ENCODE measurements at places on chromosomes 12 and 14.

- no peak overlapping the region for H3K27ac ChIP-seq
- no peaks in the 10 kb centered on the region for H3K27me3 ChIP-seq
- H3K4me1 ChIP-seq = peaks cover 16% of the 10 kb centered on the region
- no peak overlapping the region for H3K4me3 ChIP-seq
- peaks cover 2% of the 10 kb centered on the region for H3K36me3 ChIP-seq
These were observed 125.0 kb upstream of the NCOR2 start for GRCh38 chr12:124692443-124692842.

DNA sequence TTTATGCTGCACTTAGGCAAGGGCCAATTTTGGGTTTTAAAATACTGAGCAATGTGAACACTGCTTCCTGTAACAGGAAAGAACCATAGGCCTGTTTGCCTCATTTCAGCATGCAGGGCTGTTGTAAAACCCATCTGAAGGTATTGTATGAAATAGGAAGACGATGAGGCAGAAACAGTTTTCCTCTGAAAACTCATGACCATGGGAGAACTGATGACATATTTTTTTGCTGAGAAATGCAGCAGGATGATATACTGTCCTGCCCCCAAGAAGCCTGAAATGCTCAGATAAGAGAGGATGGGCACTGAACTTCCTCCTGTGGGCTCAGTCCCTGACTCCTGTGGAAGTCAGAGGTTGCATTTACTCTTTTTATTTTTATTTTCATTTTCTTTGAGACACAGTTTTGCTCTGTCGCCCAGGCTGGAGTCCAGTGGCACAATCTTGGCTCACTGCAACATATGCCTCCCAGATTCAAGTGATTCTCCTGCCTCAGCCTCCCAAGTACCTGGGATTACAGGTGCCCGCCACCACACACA lies 17.4 kb downstream of the PYGL start:
- H3K27me3 ChIP-seq = peaks cover 35% of the 10 kb centered on the region
- H3K36me3 ChIP-seq = no peaks in the 10 kb centered on the region
- DNase-seq = no peak
- no peak overlapping the region for H3K4me3 ChIP-seq
- no peak overlapping the region for H3K27ac ChIP-seq
- no peaks in the 10 kb centered on the region for H3K4me1 ChIP-seq

GRCh38 chr12:6230321-6231110 lies 30.3 kb downstream of the CD9 start:
- H3K4me1 ChIP-seq = peaks cover 24% of the 10 kb centered on the region
- H3K27me3 ChIP-seq = peaks cover 11% of the 10 kb centered on the region
- H3K36me3 ChIP-seq = peaks cover 8% of the 10 kb centered on the region
- peak overlapping the region; percentile 96 for H3K27ac ChIP-seq
- peak overlapping the region; percentile 59 for H3K4me3 ChIP-seq

DNA sequence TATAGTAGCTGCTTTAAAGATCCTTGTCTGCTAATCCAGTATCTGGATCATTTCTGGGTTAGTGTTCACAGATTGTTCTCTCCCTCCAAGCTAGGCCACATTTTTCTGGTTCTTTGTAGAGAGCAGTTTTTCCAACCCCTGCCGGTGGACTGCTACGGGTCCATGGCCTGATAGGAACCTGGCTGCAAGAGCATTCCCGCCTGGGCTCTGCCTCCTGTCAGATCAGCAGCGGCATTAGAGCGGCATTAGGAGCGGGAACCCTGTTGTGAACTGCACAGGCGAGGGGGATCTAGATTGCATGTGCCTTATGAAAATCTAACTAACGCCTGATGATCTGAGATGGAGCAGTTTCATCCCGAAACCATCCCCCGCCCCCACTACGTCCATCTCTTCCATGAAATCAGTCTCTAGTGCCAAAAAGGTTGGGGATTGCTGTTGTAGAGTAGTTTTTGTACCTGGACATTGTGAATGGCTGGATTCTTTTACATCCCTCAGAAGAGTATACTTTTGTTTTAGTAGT lies 50.4 kb downstream of the MYRFL start:
- H3K27me3 ChIP-seq = peaks cover 39% of the 10 kb centered on the region
- DNase-seq = no peak
- H3K4me3 ChIP-seq = no peak overlapping the region
- H3K27ac ChIP-seq = no peak overlapping the region
- peaks cover 2% of the 10 kb centered on the region for H3K4me1 ChIP-seq

DNA sequence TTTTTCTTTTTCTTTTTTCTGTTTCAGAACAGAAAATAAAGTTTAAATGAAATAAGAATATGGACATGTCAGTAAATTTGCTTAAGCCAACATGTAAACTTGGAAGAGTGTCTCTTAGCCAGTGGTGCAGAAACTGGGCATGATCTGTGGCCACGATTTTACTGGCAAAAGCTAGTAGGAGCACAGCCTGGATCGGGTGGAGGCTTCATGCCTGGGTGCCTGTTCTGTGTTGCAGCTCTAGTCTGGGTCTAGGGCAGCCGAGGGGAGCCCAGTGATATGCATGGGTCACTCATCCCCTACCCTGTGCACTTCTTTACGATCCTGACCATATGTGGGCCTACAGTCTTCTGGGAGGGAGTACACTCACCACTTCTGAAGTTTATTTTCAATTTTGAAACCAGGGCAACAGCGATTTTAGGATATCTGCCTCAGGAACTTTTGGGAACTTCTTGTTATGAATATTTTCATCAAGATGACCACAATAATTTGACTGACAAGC lies 45.6 kb upstream of the SMCO2 start:
- peaks cover 12% of the 10 kb centered on the region for H3K27me3 ChIP-seq
- H3K4me3 ChIP-seq = no peak overlapping the region
- H3K36me3 ChIP-seq = no peaks in the 10 kb centered on the region
- no peaks in the 10 kb centered on the region for H3K4me1 ChIP-seq
- DNase-seq = no peak

GRCh38 chr14:52949711-52950409 lies 990 bp downstream of the FERMT2 start:
- H3K4me1 ChIP-seq = peaks cover 21% of the 10 kb centered on the region
- DNase-seq = no peak
- peak overlapping the region; percentile 91 for H3K4me3 ChIP-seq
- peaks cover 31% of the 10 kb centered on the region for H3K27me3 ChIP-seq
- no peaks in the 10 kb centered on the region for H3K36me3 ChIP-seq
- peak overlapping the region; percentile 62 for H3K27ac ChIP-seq

DNA sequence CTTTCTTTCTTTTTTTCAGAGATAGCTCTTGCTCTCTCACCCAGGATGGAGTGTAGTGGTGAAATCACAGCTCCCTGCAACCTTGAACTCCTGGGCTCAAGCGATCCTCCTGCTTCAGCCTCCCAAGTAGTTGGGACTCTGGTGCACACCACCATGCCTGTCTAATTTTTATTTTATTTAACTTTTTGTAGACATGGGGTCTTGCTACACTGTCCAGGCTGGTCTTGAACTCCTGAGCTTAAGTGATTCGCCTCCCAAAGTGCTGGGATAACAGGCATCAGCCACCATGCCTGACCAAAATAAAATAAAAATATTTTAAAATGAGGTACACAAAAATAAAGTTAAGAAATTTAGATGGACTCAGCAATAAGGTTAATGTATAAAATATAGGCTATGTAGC lies 5.1 kb upstream of the LEMD3 start:
- H3K27ac ChIP-seq = no peak overlapping the region
- DNase-seq = no peak
- H3K4me1 ChIP-seq = peaks cover 3% of the 10 kb centered on the region
- no peak overlapping the region for H3K4me3 ChIP-seq

- no peak overlapping the region for H3K4me3 ChIP-seq
- H3K27me3 ChIP-seq = peaks cover 80% of the 10 kb centered on the region
- no peak overlapping the region for H3K27ac ChIP-seq
- peaks cover 2% of the 10 kb centered on the region for H3K36me3 ChIP-seq
These were observed 193.1 kb downstream of the APAF1 start for GRCh38 chr12:98838231-98838647.

DNA sequence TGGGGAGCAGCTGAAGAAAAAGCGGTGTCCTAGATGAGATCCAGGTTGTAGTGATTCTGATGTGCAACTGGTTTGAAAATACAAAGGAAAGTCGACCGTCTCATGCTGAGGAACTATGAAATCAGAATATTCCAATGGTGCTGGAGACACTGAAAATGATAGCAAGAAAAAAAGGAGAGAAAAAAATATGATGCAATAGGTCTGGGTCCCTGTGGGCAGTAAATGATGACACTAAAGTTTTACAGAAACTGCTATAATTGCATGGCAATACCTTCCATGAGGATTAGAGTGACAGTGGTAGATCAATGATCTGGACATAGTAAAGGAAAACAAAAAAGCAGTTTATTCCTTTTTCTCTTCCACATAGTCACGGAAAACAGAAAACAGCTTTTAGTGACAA lies 2.3 kb downstream of the PYM1 start:
- no peaks in the 10 kb centered on the region for H3K27me3 ChIP-seq
- H3K27ac ChIP-seq = peak overlapping the region; percentile 100
- H3K4me3 ChIP-seq = peak overlapping the region; percentile 98
- H3K36me3 ChIP-seq = peaks cover 13% of the 10 kb centered on the region

GRCh38 chr14:35760143-35760542 lies 49.0 kb downstream of the RALGAPA1 start:
- no peaks in the 10 kb centered on the region for H3K27me3 ChIP-seq
- DNase-seq = no peak
- peaks cover 2% of the 10 kb centered on the region for H3K4me1 ChIP-seq
- H3K4me3 ChIP-seq = no peak overlapping the region

GRCh38 chr14:101328412-101329028 lies 232.8 kb upstream of the DIO3 start:
- no peak overlapping the region for H3K27ac ChIP-seq
- H3K4me1 ChIP-seq = no peaks in the 10 kb centered on the region
- H3K4me3 ChIP-seq = no peak overlapping the region
- peaks cover 28% of the 10 kb centered on the region for H3K27me3 ChIP-seq
- H3K36me3 ChIP-seq = no peaks in the 10 kb centered on the region
- no peak for DNase-seq

- no peaks in the 10 kb centered on the region for H3K27me3 ChIP-seq
- H3K4me3 ChIP-seq = no peak overlapping the region
- no peak for DNase-seq
These were observed 383.7 kb downstream of the EMP1 start for GRCh38 chr12:13580206-13580605.

DNA sequence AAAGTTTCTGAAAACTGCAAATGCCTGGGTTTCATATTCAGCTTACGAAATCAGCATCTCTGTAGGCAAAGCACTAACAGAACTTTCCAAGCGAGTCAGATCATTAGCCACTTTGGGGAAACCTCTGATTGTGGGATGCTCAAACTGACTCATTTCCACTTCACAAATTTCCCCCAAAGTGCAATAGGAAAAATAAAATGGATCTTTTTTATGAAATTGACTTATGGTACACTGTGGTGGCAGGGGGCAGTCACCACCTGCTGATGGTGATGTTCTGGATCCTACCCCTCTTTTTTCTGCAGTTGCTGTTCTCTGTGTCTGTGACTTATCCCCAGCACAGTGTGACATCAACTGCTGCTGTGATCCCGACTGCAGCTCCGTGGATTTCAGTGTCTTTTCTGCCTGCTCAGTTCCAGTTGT lies 5.6 kb downstream of the TCTN1 start:
- H3K27ac ChIP-seq = no peak overlapping the region
- H3K4me3 ChIP-seq = no peak overlapping the region

DNA sequence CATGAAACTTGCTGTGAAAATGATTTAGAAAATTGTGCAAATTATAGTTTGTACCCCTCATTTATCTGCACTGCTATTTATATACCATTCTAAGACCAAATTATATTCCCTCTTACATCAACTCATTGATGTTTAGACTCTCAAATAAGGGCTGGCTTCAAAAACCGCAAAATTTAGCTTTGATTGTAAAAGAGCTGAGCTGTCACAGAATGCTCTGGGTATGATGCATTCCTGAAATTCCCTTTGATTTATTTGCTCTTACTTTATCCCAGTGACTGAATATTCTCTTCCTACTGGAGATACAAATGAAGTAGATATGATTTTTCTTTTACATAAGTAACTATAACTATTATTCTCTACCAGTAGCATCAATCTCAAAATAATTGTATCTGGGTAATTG lies 78.0 kb upstream of the TMTC2 start:
- H3K4me3 ChIP-seq = no peak overlapping the region
- H3K27ac ChIP-seq = no peak overlapping the region
- peaks cover 10% of the 10 kb centered on the region for H3K27me3 ChIP-seq
- DNase-seq = no peak

DNA sequence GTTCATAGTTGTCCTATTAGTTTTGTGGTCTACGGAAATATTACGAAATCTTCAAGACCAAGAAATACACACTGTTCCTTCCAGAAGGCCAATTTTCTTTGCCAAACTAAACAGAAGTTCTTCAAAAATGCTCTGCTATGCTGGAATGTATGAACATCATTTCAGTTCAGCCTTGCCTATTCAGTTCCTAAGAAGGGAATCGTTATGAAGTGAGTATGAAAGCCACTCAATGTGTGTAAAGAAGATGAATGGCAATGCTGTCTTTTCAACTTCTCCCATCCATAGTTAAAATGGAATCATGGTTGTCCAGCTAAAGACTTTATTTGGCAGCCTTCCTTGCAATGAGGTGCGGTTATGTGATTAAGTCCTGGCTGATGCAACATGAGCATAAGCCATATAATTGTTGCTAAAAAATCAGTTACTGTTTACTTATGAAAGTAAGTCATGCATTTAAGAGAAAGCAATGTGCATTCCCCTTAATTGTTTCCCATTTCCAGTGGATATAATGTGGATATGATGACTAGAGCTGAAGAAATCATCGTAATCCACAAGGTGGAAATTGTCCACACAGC lies 73.8 kb upstream of the PTPRR start:
- DNase-seq = no peak
- H3K36me3 ChIP-seq = no peaks in the 10 kb centered on the region
- H3K4me3 ChIP-seq = no peak overlapping the region
- H3K27ac ChIP-seq = no peak overlapping the region
- no peaks in the 10 kb centered on the region for H3K27me3 ChIP-seq

GRCh38 chr14:92037989-92038388 lies 1.9 kb downstream of the TRIP11 start:
- no peak for DNase-seq
- peaks cover 2% of the 10 kb centered on the region for H3K36me3 ChIP-seq

DNA sequence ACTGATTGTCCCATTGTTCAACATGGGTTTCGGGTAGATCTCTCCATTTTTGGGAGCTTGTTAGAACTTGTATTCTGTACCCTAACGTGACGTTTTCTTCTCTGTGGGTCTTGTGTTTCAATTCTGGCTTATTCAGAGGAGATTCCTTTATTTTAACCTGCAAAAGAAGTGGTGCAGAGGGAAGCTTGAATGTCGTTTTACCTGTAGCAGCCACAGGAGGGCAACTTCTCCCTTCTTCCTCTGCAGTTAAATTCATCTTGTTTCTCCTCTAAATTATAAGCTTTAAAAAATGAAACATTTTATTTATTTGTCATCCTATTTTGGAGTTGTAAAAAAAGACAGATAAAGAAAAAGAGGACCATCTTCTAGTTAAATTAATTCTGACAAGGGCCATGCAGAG lies 13.7 kb upstream of the CLEC4D start:
- no peaks in the 10 kb centered on the region for H3K36me3 ChIP-seq
- H3K4me1 ChIP-seq = peaks cover 26% of the 10 kb centered on the region
- no peak for DNase-seq
- no peak overlapping the region for H3K27ac ChIP-seq
- H3K27me3 ChIP-seq = no peaks in the 10 kb centered on the region

DNA sequence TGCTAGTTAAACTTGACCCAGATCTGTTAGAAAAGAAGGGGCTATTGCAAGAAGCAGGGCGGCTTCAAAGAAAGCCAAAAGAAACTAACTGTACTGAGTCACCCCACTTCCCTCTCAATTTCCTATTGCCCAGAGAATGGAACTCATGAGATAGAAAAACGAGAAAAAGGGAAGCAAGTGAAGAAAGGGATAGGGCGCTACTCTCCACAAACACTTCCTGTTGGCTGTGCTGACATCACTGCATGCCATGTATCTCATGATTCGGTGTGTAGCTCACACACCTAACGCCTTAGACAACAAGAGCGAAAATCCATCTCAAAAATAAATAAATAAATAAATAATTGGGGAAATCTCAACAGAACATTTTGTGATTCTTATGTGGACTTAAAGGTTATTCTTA lies 13.0 kb upstream of the P2RX4 start:
- H3K27ac ChIP-seq = no peak overlapping the region
- H3K36me3 ChIP-seq = peaks cover 1% of the 10 kb centered on the region
- peaks cover 3% of the 10 kb centered on the region for H3K4me1 ChIP-seq
- no peak for DNase-seq
